ENCODE measurements at places on chromosomes 5 and 9.

GRCh38 chr5:133250527-133250926 is 198.7 kb downstream of the HSPA4 start:
- no peak for DNase-seq

DNA sequence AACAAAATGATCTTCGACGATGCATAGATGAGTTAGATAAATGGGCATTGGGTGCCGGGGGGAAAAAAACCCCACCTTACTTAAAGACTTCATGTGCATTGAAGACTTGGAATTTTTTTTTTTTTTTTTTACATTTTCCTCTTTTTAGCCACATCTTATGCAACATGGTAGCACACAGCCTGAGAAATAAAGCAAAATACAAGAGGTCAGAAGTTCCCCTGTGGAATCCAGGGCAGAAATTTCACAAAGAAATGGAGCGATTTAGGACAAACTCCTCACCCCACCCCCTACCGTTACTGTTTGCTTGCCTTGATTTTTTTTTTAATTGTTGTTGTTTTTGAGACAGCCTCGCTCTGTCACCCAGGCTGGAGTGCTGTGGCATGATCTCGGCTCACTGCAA is 153.2 kb downstream of the GOLPH3 start:
- DNase-seq = no peak

- DNase-seq = peak; percentile 75
Measured at GRCh38 chr9:34589636-34590380, at the start of gene CNTFR. CNTFR (minus strand) TSS chr9:34589724; CDS start chr9:34568981, 20,743 bp downstream.

- DNase-seq = no peak
Measured at GRCh38 chr5:109063223-109063622, 315.5 kb downstream of the FER start.

DNA sequence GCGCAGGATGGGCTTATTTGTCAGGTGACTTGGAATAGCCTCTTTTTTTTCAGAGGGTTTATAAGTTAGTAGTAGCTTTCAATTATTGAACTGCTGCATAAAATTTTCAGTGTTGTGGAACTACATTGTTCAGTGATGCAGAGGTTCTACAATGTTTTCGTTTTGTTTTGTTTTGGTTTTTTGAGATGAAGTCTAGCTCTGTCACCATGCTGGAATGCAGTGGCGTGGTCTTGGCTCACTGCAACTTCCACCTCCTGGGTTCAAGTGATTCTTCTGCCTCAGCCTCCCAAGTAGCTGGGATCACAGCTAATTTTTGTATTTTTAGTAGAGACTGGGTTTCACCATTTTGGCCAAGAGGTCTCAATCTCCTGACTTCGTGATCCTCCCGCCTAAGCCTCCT is 22.0 kb downstream of the NUP188 start:
- no peak for DNase-seq

GRCh38 chr5:62029303-62029702 is 276.7 kb upstream of the KIF2A start:
- no peak for DNase-seq

DNA sequence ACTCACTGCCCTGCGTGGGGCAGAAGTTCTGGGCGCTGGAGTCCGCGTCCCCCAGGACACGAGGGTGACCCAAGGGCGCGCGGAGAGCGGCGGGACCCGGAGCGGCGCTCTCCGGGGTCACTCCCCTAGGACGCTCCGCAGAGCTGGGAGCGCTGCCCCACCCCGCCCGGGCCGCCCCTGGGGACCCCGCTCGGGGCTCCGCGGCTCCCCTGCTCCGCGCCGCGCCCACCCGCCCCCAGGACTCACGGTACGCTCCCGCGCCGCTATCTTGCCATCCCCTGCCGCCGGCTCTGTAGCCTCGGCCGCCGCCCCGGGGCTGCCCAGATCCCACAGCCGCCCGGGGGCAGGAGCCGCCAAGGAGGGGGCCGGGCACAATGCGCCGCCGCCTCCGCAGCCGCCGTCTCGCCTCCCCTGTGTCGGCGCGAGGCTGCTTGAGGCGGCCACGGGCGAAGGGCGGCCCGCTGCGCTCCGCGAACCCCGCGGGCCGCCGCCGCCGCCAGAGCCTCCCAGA is 303 bp downstream of the LIFR start:
- DNase-seq = no peak

- DNase-seq = no peak
Measured at GRCh38 chr5:160310552-160311295, 1.6 kb downstream of the CCNJL start.

GRCh38 chr9:37034305-37034937 is 353 bp upstream of the PAX5 start:
- DNase-seq = peak; percentile 77

- DNase-seq = no peak
Measured at GRCh38 chr9:128275198-128276007, at the start of gene GOLGA2. GOLGA2 (minus strand) TSS chr9:128276007; CDS start chr9:128275976, 31 bp downstream.

DNA sequence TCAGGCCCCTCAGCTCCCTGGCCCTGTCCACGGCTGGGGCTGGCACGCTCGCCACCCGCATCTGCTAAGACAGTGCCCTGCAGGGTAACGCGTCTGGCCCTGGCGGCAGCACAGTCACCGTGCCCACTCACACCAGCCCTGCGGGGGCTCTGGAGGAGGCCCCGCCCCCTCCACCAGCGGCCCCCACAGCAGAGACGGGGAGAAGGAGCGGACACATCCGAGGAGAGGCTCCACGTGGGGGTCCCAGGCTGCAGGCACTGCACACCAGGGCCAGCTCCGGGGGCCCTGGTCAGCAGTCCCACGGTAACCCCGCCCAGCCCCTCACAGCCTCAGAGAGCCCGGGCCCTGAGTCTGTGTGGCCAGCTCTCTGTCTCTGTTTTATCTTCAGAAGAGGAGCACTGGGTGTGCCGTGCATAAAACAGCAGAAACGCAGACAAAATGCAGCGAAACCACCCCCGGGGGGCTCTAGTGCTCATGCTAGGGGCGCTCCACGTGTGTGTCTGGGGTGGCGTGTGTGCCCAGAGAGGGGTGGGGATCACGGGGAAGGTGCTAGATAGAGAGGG is 47.5 kb upstream of the NRARP start:
- DNase-seq = no peak

- no peak for DNase-seq
Measured at GRCh38 chr9:92122800-92123199, 7.6 kb upstream of the SPTLC1 start.

DNA sequence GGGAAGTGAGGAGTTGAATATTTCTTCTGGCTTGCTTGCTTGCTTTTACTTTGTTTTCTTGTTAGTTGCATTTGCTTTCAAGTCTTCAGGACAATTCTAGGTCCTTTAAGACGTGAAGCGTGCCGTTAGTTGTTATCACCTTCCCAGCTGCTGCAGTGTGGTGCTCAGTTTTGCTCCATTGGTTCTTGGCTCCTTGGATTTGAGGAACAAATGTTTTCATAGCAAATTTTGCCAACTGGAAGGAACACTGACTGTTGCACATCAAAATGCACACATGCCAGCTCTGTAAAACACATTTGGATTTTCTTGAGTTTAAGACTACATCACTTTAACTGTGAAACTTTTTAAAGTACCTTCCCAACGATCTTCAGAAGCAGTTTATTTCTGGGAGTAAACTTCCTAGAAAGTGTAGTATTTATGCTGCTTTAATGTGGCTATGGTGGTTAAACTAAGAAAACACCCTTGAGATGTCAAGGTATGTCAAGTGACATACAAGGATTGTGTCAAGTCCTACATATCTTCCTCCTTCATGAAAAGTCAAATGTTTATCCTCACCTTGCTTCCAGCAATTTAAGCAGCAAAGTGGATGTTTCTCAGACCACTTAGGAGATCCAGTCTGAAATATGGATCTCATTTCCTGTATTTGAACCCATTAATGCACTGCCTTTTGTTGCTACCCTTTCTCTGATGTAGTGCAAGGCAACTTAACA is 24.9 kb downstream of the MOCS2 start:
- DNase-seq = no peak

DNA sequence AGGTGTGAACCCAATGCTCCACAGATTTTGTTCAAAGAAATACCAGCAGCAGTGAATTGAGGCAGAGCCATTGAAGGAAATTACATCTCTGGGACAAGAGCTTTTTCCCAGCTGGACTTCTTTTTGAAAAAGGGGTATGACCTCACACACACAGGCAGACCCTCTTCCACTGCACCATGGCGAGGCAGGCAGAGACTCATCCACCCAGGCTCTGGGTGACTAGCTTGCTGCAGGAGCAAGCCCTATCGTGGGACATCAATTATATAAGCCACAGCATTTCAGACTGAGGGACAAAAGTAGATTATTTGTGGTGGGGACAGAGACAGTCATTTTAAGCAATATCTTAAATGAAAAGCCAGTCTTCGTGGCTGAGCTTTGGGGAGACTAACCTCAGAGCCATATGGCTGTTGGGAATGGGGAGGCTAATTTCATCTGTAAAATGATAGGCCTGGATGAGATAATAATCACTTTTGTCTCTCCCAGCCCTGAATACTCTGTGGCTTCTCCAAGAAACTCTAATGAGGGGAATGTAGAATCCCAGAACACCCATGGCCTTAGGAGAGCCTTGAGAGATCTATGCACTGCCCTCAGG is 113.1 kb upstream of the TNC start:
- DNase-seq = no peak

GRCh38 chr5:125196481-125197111 is 450.2 kb upstream of the ZNF608 start:
- peak; percentile 60 for DNase-seq

DNA sequence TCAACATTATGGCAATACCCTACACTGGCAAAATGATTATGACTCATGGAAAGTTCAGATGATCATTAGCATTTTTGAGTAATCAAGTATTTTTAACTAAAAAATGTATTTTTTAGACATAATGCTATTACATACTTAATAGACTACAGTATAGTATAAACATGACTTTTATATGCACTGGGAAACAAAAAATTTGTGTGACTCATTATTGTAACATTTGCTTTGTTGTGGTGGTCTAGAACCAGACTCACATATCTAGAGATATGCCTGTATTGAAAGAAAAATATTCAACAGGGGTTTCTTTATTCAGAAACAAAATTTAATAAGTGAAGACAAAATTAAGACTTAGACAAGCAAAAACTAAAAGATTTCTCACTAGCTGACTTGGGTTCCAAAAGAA is 385.3 kb upstream of the RIOK2 start:
- no peak for DNase-seq

DNA sequence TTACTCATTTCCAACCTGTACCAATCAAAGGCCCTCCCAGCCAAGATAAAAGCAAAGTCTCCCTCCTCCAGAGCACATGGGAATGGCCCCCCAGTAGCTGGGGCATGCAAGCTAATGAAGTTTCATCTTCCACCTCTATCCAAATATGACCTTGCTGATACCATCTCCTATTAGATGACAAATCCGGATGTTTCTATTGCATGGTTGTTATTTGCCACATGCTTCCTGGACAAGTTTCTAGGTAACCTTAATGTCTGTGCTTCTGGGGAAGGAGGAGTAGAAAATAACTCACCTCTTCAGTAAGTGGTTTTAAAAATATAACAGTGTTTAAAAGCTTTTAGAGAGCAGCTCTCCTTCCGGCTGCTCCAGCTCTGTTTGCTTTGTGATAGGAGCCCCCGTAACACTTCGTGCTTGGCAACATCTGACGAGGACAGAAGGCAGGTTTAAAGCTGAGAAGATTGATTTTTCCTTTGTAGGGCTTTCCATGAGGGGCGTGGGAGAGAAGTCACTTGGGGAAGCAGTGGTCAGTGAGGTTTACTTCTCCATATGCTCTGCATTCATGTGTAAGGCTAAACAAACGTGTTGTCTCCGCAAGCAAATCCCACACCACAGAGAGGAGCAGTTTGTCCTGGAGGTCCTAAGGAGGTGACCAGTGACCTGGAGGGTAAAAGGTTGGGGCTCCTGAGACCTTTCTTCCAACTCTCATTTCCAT is 40.3 kb upstream of the GLRX start:
- DNase-seq = peak; percentile 35

GRCh38 chr9:127788337-127789011 is 2.6 kb downstream of the CDK9 start:
- DNase-seq = no peak

- no peak for DNase-seq
Measured at GRCh38 chr5:176181271-176181855, 56.9 kb upstream of the SIMC1 start.

DNA sequence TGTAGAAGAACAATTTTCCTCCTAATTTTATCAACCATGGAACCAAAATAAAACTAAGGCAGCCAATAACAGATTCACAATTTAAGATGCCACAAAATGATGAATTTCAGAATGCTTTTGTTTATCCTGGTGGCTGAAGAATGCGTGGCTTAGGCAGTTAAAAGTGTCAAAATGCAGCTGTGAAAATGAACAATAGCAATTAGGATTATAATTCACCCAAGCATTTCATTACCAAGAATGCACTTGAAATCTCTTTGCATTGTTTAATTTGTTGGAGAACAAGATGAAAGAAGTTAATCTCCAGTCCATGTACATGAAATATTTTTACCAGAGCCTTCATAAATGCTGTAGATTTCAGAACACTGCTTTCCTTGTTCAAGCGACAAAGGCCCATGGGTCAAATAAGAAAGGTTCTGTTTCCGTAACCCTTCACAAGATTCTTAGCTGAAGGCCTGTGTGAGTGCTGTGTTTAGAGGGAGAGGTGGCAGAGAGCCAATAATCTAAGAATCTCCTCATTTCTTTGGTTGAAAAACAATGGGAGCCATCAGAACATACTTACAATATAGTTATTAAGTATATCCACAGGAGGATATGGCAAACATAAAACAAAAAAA is 39.3 kb downstream of the CLINT1 start:
- no peak for DNase-seq

DNA sequence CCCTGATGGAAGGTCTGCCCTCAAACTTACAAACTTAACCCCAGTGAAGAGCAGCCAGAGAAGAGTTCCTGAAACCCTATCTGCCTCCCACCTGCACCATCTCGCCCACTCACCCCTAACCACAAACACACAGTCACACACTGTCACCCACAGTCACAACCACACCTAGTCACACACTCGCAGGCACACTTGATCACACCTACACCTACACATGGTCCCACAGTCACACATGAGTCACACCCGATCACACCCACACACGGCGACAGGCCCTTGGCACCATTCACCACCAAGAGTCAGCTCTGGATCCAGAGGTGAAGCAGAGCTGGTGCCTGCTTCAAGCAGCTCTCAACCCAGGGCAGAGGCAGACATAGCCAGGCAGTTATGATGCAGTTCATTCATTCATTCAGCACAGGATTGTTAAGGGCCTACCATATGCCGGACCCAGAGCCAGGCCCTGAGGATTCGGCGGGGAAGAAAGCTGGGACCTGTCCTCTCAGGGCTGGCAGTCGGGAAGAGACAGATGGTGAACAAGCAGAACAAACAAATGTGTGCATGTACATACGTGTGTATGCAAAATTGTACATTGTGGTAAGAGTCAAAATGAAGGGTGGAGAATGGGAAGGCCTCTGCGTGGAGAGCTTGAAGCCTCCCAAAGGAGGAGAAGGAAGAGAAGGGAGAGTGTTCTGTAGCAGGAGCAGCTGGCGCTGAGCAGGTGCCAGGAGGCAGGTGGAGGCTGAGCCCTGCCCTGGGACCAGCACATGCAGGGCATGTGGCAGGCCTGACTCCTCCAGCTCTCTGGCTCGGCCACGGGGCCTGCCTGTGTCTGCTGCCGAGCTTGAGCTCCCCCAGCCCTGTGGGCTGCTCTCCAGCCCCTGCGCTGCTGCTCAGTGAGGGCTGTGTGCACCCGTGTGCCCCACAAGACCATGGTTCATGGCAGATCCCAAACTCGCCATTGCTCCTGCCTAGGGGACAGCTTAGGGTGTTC is 6.4 kb downstream of the TSPAN17 start:
- DNase-seq = no peak

Data from NCI-H1092 (cell line).